ENCODE measurements at places on chromosomes 2 and 18.
A peak's percentile ranks its signal among the peaks of the same experiment; 100 is the strongest.

DNA sequence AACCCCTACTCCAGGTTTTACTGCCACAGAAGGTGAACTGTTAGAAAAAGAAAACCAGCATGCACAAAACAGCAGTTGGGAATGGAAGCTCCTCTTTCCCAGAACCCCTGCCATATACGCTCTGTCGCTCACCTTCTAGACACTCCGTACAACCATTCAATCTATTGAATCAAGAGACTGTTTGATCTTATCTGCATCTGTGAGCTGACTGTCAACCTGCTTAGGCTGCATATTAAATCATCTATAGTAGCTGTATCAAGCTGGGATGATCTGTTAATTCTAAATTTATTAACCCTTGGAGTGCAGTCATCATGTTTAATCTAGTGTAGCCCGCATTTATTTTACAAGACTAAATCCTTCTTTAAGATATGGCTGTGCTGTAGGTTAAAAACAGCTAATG lies 13.6 kb upstream of the BCL11A start:
- no peak for DNase-seq

- no peak for DNase-seq
Measured at GRCh38 chr2:69465513-69466456, 28.6 kb upstream of the NFU1 start.

GRCh38 chr2:159933040-159933726 lies 129.2 kb downstream of the PLA2R1 start:
- no peak for DNase-seq

DNA sequence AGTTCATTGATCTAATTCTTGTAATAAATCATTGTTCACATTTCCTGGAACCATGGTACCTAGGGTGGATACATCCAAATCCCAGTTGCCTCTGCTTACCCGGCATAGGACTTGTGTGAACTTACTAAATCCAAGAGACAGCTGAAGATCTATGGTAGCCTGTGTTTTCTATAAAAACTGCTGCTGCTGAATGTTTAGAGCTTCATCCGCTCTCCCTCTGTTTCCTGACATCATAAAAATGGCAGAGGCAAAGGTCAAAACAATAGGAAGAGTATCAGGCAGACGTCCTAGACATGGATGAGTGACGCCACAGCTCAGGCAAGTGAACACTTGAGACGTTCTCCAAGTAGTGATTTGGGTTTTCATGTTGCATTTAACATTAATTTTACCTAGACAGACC lies 258.3 kb downstream of the ALPK2 start:
- DNase-seq = no peak

GRCh38 chr2:20359096-20359495 lies 8.5 kb upstream of the PUM2 start:
- DNase-seq = no peak

- peak; percentile 29 for DNase-seq
Measured at GRCh38 chr2:180983468-180984242, 3.2 kb downstream of the UBE2E3 start.

DNA sequence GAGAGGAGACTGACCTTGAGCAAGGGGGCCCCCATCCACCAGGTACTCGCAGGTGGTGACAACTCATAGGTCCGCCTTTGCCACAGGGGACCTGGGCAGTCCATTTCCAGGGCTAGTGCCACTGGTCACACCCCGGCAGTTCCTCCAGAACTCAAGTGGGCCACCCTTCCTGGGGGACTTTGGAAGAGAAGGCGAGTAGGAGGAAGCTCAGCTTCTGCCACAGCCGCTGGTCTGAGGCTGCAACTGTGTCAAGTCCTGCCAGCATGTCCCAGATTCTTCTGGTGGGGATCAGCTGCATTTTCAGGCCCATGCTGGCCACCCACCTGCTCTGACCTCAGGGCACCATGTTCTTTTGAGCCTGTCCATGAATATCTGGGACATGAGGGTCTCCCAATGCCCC lies 423.9 kb upstream of the MYT1L start:
- DNase-seq = no peak

- no peak for DNase-seq
Measured at GRCh38 chr2:85248773-85249509, 78.8 kb downstream of the TGOLN2 start.

DNA sequence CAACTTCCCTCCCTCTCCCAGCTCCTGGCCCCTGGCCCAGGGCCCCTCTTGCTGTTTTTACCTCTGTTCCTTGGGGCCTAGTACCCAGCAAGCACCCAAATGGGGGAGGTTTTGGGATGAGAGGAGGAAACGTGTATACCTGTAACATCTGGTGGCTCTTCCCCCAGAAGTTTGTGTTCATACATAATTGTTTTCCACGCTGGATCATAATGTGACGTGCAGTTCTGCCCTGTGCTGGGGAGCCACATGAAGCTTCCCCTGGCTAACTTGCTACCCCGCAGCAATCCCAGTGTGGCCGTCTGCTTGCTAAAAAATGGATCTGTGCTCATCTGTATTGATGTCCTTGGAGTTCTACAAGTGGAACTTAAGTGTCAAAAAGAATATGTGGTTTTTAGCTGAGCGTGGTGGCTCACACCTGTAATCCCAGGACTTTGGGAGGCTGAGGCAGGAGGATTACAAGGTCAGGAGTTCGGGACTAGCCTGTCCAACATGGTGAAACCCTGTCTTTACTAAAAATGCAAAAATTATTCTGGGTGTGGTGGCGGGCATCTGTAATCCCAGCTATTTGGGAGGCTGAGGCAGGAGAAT lies 36.5 kb downstream of the ANO7 start:
- DNase-seq = no peak

DNA sequence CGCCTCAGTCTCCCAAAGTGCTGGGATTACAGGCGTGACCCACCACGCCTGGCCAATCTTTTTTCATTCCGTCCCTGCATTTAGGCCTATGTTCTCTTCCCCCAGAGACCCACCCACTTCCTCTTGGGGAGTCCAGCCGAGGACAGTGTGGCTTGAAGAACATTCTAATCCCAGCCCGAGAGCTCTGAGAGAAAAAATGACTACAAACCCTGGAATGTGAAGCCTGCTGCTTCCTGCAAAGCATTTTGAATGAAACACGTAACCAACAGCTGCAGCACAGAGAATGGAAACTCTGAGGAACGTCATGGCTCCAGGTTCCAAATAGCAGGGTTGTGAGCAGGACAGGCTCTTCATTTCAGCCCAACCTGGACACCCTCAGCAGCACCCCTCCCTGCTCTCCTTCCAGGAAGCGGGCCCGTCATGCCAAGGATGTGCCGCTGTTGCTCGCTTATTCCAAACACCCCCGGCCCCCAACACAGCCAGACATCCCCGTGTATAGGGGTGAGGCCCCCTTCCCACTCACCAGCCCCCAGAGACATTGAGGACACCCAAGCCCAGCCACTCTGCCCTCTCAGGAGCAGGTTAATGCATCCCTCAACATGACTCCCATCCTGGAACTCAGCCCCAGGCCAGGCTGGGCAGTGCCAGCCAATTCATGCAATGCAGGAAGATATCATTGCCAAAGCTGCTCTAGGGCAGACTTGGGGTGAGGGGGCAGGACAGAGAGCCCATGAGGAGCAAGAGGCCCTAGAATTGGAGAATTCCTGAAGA lies 139.8 kb downstream of the ZFP36L2 start:
- DNase-seq = no peak

GRCh38 chr2:214386720-214387119 lies 24.1 kb upstream of the VWC2L start:
- DNase-seq = no peak

DNA sequence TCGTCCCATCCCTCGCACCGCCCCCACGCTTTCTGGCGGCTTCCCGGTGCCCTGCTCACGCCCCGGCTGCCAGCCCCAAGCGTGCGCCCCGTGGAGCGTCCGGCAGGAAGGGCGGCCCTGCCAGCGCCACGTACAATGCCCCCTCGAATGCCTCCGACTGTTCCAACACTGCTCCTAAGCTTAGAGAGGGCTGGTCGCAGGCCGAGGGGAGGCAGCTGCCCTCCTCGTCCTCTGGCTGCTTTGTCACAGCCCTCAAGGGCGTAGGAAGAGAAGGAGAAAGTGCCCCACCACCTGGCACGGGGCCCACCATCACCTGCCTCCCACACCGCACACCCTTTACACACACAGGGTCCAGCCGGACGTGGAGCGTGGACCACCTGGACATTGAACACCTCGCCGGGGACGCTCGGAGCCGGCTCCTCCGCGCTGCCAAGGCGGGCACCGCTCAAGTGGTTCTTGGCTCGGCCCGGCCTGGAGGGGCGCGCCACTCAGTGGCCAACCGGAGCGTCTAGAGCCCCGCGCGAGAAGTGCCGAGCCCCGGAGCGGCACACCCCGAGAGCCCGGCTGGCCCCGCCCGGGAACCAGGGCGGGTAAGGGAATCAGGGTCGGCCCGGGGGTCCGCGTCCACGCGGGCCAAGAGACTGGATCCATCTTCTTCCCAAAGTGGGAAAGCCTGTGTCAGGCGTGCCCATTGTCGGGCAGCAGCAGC lies 830 bp downstream of the DNER start:
- no peak for DNase-seq

- DNase-seq = no peak
Measured at GRCh38 chr2:174873471-174873870, 109.2 kb upstream of the CHRNA1 start.

DNA sequence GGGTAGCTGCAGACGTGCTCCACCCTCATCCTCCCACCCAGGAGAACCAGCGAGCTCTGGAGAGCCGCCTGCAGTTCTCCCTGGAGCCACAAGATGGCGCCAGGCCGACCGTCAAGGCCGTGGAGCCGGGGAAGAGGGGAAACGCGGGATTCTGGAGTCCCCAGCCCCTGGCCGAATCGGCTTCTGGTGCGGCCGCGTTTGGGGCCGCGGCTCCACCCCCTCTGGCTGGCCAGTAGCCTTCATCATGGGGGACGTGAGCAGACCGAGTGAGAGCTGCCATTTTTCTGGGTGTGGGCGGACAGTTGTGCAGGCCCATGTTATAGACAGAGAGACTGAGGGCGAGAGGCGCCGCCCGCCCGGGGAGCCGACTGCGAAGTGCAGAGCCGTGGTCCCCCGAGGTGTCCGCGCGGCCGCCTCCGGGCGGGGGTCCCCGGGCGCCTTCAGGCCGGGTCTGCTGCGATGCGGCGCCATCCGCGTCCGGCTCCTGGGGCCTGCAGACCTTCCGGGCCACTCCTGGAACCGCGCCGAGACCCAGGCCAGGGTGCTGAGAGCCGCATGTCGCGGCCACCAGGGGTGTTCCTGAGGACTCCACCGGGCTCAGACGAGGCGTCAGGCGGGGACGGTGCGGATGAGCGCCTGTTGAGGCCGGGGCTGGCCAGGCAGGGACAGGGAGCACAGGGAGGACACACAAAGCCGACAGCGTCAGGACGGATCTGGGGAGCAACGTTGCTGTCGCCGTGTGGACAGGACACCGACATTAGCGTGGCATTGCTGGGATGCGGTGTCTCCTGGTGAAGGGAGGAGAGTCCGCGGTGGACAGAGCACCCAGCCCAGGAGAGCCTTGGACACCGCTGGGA lies 418.2 kb upstream of the HS6ST1 start:
- DNase-seq = peak; percentile 72

DNA sequence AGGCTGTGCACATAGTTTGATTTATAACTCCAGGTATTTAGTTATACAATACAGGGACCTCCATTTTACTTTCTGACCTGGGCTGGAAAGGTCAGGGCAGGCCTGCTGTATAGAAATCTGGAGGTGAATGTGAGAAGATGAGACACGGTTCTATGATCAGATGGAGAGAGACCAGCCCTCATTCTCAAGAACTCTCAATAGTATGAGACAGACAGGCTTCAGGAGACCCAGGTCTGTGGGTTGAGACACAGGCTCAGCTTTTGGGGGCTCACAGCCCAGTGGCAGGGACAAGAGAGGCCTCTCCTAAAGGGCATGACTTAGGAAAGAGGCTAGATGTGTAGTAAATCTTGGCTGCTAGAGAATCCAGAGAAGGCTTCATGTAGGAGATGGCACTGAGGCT lies 719 bp upstream of the ATP6V1B1 start:
- no peak for DNase-seq

DNA sequence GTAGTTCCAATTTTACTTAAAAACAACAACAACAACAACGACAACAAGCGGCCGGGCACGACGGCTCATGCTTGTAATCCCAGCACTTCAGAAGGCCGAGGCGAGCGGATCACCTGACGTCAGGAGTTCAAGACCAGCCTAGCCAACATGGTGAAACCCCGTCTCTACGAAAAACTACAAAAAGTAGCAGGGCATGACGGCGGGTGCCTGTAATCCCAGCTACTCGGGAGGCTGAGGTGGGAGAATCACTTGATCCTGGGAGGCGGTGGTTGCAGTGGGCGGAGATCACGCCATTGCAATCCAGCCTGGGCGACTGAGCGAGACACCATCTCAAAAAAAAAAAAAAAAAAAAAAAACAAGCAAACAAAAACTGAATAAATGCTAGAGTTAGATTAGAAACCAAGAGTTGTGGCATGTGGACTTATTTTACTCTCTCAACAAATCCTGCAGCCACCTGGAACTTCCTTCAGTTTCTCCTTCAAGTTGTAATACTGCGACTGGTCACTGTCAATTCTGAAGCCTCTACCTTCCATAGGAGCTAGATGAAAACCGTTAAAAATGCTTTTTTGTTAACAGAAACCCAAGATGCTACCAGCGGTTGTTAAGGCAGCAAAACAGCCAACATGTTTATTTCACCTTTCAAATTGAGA lies 1.3 kb downstream of the ATP5F1A start:
- no peak for DNase-seq

GRCh38 chr2:35864141-35864540 lies 491.4 kb upstream of the CRIM1 start:
- DNase-seq = no peak

DNA sequence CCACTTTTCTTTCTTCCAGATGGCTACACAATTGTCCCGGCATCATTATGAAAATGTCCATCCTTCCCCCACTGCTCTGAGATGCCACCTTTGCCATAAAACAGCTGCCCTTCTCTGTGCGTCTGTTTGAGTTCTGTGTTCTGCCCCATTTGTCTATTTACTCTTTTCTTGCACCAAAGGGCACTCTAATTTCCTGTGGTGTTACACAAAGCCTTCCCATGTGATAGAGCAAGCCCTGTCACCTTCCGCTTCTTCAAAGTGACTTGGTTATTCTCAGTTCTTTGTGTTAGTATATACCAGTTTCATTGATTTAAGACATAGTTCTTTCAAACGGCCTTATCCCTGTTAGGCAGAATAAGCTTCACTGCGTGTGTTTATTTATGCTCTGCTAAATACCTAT lies 84.1 kb downstream of the FBXO15 start:
- no peak for DNase-seq

GRCh38 chr2:134250840-134251461 lies 2.9 kb upstream of the MGAT5 start:
- no peak for DNase-seq

GRCh38 chr2:200667413-200667812 lies 81.6 kb downstream of the AOX1 start:
- DNase-seq = no peak

GRCh38 chr2:97870396-97870843 lies 125.3 kb downstream of the TMEM131 start:
- DNase-seq = no peak

- DNase-seq = no peak
Measured at GRCh38 chr18:35695803-35696202, 114.3 kb downstream of the GALNT1 start.

- DNase-seq = no peak
Measured at GRCh38 chr2:221389904-221390303, 182.2 kb downstream of the EPHA4 start.

GRCh38 chr2:34729845-34730244 lies 1130.7 kb upstream of the FAM98A start:
- DNase-seq = no peak

GRCh38 chr2:120203251-120204021 lies 19.8 kb downstream of the TMEM185B start:
- no peak for DNase-seq
